Mammary microvascular endothelial cell (primary cell): ENCODE measurements at places on chromosomes 4 and X. TPM values are rescaled to one million over a fixed set of nuclear protein-coding genes. Genes with fewer than 3 reads are reported as not detected.

The RASGEF1B gene
- total RNA-seq: not detected in 2 replicates

The CXXC4 gene
- total RNA-seq: not detected in 2 replicates

The TNIP3 gene
- total RNA-seq: 2.5 and 2.7 TPM in 2 replicates

The HERC5 gene
- total RNA-seq: 5.0 and 6.2 TPM in 2 replicates

The ADAMTS3 gene
- 0.80 and 0.94 TPM in 2 replicates for total RNA-seq

The IL2 gene
- not detected in 2 replicates for total RNA-seq

The TTC29 gene
- 0.07 TPM in 1 of 2 replicates, not detected in the other for total RNA-seq

The TMPRSS11E gene
- total RNA-seq: not detected in 2 replicates

The LNX1 gene
- total RNA-seq: 2.8 and 3.0 TPM in 2 replicates

The NEUROG2 gene
- total RNA-seq: not detected in 2 replicates

The FGB gene
- not detected in 2 replicates for total RNA-seq

The CTAG2 gene
- total RNA-seq: not detected in 2 replicates

The CT45A2 gene
- not detected in 2 replicates for total RNA-seq

The TLL1 gene
- total RNA-seq: 2.7 and 3.5 TPM in 2 replicates

The NHS gene
- total RNA-seq: under 0.01 and 0.07 TPM in 2 replicates

The CYSLTR1 gene
- 1.2 and 1.5 TPM in 2 replicates for total RNA-seq

The ZNF157 gene
- not detected in 2 replicates for total RNA-seq

The CT45A8 gene
- not detected in 2 replicates for total RNA-seq

The USP17L13 gene
- not detected in 2 replicates for total RNA-seq

The SATL1 gene
- not detected in 2 replicates for total RNA-seq

The SUPT20HL1 gene
- total RNA-seq: not detected in 2 replicates

The FRG2 gene
- total RNA-seq: not detected in 2 replicates
